ENCODE measurements at places on chromosomes 6 and 20.

GRCh38 chr20:62616728-62617621, 25.3 kb upstream of the SLCO4A1 start:
- DNase-seq, result peak; percentile 77

GRCh38 chr20:44448753-44449546, 26.7 kb upstream of the TTPAL start:
- DNase-seq, result no peak

DNA sequence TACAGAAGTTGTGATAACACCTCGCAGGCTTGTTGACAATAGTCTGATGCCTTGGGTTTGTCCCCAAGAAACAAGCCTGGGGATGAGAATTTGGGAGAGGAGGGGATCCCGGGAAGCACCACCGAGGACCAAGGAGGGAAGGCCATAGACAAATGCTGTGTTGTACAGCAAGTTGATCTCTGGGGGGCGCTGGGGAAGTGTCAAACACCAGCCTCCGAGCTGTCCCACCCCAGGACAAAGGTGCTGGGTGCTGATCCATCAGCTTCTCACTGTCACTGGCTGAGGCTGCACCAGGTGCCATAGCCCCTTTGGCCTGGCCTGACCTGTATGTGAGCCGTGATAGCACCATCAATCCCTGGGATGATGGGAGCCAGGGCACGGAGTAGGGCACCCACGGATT, 64.0 kb downstream of the SYNDIG1 start:
- DNase-seq, result no peak

DNA sequence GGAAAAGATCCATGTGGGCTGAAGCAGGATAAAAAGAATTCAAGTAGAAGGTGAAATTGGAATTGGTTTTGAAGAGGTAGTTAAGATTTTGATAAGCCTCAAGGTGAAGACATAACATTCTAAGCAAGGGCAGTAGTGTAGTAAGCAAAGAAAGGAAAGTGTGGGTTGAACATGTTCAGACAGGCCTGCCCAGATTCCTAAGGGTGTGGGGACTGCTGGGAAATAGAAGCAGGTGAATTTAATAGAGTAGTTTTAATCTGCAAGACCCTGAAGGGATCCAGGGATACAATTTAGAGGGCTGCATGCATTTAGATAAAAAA, 19.1 kb downstream of the TAB2 start:
- no peak for DNase-seq

DNA sequence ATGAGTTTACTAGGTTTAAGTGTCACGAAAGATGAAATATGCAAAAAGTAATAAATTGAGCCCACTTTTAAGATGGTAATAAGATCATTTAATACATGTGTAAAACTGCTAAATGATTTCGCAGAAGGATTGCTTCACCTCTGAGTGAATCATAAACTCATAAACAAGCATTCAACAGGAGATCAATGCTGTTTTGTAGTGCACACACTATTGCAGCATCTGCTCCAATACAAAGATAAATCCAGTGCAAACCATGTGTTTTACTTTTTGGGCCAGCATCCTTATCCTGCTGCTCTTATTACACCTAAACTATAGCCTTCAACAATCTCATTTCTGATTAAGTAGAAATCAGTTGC, 400.1 kb downstream of the NKAIN2 start:
- DNase-seq, result no peak

DNA sequence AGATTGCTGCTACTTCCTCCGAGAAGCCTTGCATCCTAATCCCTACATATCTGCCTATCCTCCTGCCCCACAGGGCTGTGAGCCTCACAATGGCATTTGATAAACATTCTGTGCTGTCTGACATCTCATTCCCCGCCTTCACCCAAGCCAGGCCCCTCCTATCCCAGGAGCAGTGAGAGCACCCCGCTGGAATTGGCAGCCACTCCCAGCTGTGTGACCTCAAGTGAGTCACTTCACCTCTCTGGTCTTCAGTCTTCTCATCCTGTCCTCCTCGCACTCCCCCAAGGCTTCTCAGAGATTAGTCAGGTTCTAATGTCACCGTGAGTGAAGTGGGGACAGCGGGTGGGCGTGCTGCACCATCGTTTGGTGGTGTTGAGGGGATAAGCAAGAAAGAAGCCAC, 81.7 kb downstream of the CDH22 start:
- DNase-seq, result no peak

DNA sequence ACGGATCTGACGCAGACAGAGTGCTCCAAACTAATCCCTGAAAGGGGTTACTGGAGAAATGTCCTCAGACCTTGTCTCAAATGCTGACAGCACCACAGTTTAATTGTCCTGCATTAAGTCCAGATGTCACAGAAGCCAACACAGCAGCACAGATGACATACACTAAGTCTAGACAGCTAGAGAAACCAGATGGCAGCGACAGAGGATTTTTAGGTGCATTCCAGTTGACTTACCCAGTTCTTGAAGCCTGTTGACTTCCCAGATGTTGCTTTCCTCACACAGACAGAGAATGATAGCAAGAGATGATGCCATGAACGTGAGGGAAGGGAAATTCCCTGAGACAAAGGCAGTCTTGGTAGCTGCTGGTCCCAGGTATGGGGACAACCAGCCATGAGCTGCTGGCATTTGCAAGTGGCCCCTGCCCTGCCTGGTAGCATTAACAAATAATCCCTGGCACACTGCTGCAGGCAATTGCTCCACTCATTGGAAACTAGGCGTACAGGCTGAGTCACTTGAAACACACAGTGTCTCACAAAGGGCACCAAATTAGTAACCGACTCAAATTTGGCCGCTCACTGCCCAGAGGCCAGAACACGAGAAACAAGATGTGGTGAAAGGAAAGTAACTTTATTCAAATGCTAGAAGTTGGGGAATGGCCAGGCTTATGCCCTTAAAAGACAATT, 52.2 kb downstream of the ADGB start:
- DNase-seq, result no peak

DNA sequence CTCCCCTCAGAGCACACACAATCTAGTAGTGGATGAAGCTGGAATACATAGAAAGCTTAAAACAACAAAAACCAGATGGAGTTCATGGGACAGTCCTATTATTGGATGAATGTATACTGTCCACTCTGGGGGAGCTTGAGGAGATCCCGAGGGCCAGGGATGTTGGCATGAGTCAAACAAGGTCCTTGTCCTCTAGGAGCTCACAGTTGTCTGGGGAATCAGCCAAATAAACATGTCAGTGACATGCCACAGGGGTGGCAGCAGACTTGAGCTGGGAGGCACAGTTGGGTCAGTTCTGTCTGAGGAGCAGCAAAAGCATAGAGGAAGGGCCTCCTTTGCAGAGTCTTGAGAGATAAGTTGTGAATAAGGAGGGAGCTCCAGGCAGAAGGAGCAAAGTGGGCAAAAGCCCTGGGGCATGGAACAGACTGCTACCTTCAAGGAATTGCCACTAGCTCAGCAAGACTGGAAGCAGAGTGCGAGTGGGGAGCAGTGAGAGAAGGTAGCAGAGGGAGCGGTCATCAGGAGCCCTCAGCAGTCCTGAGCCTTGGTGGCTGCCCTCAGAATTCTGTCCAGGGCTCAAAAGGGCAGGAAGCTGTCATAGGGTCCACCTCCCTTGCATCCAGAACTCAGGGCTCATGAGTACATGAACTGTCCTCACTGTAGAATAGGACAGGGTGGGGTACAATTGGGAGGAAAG, 22.1 kb downstream of the L3MBTL1 start:
- no peak for DNase-seq

DNA sequence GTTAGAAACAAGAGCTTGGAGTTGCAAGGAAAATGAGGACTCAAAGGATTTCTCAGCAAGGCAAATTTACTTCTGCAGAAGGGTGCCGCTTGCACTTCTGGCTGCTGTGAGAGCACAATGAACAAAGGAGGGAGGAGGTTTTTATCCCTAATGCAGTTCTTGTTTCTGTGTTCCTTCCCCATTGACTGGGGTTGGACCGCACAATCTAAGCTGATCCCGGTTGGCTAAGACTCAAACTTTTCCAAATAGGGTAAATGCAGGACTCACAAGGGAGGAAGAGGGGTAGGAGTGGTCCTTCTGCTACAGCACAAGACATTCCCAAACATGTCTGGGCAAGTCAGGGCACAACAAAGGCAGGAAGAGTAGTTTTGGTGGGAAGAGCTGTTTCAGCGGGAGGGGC, 249.6 kb upstream of the MOCS1 start:
- DNase-seq, result no peak

- no peak for DNase-seq
Observed at GRCh38 chr20:35884541-35884865, 69.8 kb downstream of the SCAND1 start.

GRCh38 chr6:140636271-140636907, 1261.9 kb upstream of the CITED2 start:
- no peak for DNase-seq

DNA sequence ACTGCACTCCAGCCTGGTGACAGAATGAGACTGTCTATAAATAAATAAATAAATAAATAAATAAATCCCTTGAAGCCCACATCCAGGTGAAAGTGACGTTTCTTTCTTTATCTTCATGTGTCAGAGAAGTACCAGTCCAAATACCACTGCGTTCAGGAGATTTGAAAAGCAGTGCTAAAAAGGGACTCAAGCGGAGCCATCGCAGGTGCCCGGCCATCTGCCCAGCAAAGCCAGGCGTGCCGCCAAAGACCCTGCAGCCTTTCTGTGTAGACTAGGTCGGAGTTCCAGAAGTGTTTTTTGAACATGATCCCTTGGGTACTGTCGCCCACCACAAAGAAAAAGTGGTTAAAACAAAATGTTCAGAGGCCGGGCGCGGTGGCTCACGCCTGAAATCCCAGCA, 65.7 kb upstream of the CEP85L start:
- DNase-seq, result no peak

DNA sequence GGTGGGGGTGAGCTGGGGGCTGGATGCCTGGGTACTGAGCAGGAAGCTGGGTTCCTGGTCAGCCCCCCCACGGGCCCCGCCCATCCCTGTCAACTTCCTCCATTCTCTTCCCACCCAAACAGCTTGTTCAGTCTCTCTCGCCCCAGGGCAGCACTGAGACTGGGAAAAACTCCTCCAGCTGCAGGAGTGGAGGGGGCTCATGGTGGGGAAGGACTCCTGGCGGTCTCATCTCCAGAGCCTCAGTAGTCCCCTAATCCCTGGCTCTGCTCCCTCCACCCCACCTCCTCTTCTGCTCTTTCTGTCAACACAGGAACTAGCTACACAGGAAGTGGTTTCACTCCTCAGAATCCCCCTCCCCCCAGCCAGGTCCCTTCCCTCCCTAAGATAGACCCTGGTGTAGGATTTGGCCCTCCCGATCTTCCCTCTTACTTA, at the start of gene GPSM3:
TSS of gene GPSM3 (minus strand) at position 36 of the 432 bp plus-strand sequence. CDS start 130 bp downstream, outside the sequence.
- peak; percentile 29 for DNase-seq

- DNase-seq, result no peak
Observed at GRCh38 chr6:45791211-45792168, 224.2 kb downstream of the CLIC5 start.

DNA sequence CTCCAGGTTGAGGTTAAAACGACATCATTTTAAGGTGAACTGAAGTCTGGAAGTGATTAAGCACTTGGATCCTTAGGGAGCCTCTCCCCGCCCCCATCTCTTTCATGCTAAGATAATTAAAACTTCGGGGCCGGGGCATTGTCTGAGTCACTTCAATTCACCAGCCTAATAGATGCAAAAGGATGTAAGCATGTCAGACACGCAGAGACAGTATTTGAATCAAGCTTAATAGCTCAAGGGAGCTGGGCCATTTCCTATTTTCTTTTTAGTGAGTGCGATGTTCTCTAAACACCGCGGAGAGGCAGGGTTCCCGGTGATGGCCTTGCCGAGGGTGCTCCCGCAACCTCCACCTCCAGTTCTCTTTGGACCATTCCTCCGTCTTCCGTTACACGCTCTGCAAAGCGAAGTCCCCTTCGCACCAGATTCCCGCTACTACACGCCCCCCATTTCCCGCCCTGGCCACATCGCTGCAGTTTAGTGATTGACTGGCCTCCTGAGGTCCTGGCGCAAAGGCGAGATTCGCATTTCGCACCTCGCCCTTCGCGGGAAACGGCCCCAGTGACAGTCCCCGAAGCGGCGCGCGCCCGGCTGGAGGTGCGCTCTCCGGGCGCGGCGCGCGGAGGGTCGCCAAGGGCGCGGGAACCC, 516 bp upstream of the IRF4 start:
- no peak for DNase-seq

GRCh38 chr20:11769825-11770224, 147.9 kb upstream of the BTBD3 start:
- DNase-seq, result no peak

- DNase-seq, result no peak
Observed at GRCh38 chr6:69974193-69974592, 107.8 kb downstream of the COL19A1 start.

- DNase-seq, result no peak
Observed at GRCh38 chr6:44304282-44305199, 8.6 kb downstream of the AARS2 start.

- no peak for DNase-seq
Observed at GRCh38 chr6:131773284-131773950, 34.4 kb upstream of the ENPP1 start.

DNA sequence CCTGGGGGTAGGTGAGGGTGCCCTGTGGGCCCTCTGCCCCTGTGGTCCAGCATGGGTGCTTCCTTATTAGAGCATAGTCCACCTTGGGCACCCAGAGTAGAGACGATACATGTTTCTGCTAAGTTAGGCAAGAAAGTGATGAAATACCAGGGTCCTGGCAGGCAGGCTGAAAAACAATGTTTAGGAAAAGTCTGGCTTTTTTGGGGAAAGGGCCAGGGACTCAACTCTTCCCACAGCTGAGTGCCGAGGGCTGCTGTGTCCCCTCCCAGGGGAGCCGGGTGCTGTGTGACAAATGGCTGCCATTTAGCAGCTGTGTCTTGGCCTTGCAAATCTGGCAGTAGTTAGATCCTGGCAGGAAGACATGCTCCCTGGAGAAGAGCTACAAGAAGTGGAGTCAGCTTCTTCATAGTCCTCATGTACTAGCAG, 61.5 kb downstream of the RREB1 start:
- DNase-seq, result no peak

DNA sequence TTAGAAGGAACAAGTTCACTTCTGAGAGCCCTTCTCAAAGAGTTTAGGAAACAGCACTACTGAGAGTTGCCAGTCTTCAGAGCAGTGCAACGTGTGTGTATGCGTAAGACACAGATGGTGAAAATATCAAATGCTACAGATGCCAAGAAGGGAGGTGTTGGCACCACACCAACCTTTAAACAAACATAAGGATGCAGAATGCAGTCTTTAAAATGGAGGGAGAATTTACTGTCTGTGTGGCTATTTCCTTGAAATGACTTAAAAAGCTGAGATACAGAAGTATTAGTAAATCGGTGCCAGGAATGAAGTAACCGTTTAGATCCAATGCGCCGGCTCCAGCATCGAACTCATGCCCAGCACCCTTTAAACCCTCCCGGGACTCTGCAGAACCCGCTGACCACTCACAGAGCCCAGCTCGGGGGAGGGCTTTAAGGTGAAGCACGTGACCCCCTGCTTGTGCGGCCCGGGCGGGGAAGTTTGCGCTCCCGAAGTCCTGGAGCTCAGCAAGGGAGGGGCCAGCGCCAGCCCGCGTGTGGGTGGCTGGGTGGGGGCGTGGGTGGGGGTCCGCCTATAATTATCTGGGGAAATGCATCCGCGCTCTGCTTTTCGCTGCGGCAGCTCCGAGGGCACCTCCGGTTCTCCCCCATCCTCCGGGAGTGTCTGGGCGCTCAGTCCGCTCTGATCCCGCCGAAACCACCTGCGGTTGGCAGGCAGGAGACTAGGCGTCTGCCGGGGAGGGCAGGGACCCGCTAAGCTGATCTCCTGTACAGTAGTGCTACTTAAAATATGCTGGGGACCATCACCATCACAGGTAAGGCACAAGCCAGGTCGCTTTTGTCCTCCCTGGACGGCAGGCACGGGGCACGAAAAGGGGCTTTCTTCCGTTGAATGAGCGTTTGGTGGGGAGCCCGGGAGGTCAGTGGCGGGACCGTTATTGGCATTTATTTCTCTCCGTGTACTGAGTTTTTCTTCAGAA, 66.0 kb downstream of the ZBTB2 start:
- DNase-seq, result no peak
